ENCODE measurements at places on chromosomes 3 and 15.

- DNase-seq = peak; percentile 19
Observed at GRCh38 chr3:49720855-49721595, 1.5 kb upstream of the AMIGO3 start.

DNA sequence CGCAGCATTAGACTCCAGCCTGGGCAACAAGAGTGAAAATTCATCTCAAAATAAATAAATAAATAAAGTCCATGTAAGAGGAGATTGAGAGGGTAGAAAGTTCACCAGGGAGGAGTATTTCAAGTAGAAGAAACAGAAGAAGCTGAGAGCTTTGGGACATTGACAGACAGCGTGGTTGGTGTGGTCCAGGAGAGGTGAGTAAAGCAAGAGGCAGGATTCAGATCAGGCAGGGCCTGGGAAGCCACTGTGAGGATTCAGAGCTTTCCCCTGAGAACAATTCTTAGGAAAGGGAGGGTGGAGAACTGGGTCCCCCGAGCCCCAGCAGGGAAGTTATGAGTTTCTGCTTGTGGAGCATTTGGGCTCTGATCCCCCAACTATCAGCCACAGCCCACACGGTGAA is 54.2 kb upstream of the AMOTL2 start:
- no peak for DNase-seq

GRCh38 chr3:127691489-127691888 is 18.7 kb downstream of the ABTB1 start:
- no peak for DNase-seq

GRCh38 chr3:31813197-31813596 is 167.9 kb downstream of the OSBPL10 start:
- DNase-seq = no peak

DNA sequence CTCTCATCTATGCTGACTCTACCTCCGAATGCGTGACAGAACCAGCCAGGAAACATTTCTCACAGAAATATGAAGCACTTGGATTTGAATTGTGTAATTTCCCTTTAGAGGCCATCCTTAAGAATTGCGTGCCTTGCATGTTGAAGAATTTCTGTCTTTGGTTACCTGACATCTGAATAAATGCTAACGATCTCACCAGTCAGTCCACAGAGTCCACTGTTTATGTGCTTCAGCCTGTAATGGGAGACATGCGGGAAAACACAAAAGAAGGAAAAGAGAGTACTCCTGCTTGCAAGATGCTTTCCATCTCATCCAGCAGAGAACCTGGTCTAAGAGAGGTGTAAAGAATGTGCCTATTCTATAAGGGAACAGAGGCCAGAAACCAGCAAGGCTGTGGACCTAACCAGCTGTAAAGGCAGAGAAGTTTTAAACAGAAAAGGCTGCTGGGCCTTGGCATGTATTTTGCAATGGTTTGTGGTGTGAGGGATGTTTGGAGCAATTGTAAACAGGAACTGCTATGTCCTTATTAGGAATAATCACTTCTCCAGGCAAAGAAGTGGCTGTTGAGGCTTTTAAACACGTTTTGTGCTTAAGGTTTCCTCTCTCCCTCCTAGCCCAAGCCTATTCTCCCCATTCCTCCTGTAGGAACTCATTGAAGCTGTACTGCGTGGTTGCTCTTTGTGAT is 36.4 kb upstream of the BOC start:
- no peak for DNase-seq
